ENCODE measurements at places on chromosomes 5 and 9.

DNA sequence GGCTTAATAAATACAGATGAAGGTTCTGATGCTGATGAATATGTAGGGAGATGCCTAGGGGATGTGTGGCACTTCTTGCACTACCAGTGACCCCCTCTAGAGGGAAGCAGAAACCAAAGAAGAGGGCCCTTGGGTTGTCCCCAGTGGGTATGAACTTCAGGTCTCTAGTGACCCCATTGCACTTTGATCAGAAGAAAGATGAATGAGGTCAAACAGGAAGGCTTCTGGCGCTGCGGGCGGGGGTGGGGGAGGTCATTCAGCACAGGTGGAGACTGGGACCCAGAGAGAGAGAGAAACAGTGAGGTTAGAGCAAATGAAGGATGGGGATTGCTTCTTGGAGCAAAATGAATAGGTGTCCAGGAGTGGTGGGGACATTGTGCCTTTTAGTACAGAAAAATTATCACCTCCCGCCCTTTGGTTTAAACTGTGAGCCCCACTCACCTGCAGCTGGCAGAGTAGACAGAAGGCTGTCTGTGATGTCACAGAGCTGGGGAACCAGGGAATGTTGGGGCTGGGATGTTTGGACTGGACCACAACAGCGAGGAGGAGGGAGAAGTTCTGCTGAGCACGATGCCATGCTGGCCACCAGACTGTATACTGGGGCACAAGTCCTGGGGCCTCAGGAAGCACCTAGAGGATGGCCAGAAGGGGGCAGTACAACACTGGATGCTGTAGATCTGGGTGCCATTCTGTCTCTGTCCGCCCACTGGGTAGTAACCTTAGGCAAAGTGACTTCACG, at the start of gene TEX48:
Gene TEX48 (minus strand): TSS at position 599 of the 739 bp plus-strand sequence. CDS start 10,469 bp downstream, outside the sequence.
- peak; percentile 26 for DNase-seq

GRCh38 chr9:115596021-115596745, 478.2 kb upstream of the TNC start:
- peak; percentile 65 for DNase-seq

GRCh38 chr9:78130004-78130403, 98.4 kb upstream of the GNAQ start:
- no peak for DNase-seq

DNA sequence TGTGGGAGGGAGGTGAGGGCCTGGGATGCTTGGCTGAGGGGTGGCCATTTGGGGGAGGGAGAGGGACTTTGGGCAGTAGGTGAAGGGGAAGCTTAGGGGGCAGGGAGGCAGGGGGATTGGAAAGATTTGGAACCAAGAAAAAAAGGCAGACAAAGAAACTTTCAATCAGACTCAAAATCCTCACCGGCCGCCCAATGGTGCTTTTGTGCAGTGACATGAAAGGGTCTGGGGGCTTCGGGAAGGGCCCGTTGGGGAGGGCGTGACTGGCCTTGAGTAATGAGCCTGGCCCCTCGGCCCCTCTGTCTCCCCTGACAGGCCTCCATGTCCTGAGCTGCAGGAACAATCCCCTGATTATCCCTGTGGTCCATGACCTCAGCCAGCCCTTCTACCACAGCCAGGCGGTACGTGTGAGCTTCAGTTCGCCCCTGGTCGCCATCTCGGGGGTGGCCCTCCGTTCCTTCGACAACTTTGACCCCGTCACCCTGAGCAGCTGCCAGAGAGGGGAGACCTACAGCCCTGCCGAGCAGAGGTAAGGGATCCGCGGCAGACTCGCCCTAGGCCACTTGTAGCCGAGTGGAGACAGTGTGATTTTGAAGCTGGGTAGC, 181.1 kb downstream of the PAPPA start:
- no peak for DNase-seq

All from NCI-H1105 treated with DMSO at 0.1 percent for 48 hours (cell line).